ENCODE measurements at places on chromosomes 1 and 21.

GRCh38 chr1:179142889-179143299 is 61.0 kb downstream of the TOR3A start:
- no peak for DNase-seq

- no peak for DNase-seq
Observed at GRCh38 chr1:116873680-116874271, 35.9 kb upstream of the PTGFRN start.

DNA sequence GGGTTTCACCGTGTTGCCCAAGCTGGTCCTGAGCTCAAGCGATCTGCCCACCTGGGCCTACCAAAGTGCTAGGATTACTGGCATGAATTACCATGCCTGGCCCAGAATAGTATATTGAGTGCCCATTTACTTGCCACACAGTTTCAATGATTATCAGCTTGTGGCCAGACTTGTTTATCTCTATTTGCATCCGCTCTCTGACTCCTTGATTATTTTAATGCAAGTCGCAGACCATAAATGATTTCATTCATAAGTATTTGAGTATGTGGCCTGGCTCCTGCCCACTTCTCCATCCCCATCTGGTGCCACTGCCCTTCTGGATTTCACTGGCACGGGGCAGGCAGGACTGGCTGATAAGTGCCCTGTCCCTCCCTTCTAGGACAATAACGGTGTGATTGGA is 18.2 kb upstream of the TRNAU1AP start:
- DNase-seq, result no peak

DNA sequence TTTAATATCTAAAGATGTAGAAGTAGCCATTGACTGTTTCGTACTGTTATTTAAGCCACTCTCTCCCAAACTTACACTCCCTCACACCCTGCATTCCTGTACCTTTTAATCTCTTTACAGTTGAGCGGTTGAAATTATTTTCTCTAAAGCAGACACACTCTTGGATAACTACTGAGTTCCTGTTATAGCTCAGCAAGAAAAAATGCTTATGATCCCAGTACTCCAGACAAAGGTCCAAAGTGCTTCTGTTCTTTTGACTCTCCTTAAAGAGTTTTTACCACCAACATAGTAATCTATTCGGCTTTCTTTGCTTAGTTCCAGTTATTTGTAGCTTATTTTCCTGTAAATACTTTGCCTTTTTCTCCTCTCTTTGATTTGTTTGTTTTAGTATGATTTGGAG is 100.1 kb downstream of the ATF6 start:
- DNase-seq, result no peak

GRCh38 chr1:111656086-111657017 is 36.8 kb downstream of the RAP1A start:
- no peak for DNase-seq
